Occipital lobe (tissue), 3 donors: ENCODE measurements at places on chromosomes 1 and 21.

DNA sequence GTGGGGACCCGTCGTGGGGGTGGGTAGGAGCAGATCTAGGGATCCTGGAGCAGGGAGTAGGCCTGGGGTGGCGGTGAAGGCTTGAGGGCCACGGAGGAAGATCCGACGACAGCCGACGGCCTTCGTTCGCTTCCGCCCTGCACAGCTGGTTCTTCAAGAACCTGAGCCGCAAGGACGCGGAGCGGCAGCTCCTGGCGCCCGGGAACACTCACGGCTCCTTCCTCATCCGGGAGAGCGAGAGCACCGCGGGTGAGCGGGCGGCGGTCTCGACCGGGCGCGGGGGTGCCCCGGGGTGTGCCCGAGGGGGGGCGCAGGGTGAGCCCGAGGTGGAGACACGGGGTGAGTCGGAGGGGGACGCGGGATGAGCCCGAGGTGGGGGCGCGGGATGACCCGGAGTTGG is 16.5 kb upstream of the HDAC1 start:
- DNase-seq = no peak

- no peak for DNase-seq
These were observed 42.3 kb upstream of the HAO2 start for GRCh38 chr1:119326251-119326650.

DNA sequence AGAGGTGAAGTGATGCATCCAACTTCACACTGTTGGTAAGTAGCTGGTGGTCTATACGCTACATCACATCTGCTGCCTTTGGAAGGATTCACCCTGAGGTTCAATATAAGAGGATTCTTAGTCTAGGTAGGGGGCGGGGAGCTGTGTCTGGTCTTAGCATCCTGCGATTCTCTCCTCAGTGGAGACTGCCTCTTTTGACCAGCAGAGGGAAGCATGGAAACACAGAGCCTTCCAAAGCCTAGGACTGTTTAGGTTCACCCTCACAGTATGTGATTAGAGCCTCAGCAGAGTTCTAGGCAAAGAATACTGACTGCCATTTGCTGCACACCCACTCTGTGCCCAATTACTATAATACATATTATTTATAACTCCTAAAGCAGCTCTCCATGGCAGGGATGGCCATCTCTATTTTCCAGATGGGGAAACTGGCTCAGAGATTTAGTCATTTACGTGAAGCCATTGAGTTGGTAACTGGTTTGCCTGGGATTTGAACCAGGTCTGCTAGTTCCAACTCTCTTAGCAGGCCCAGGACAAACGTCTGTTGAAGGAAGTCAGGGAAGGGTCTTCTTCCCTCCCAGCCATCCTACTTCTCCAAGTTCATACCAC is 28.9 kb upstream of the EFCAB14 start:
- DNase-seq = no peak

DNA sequence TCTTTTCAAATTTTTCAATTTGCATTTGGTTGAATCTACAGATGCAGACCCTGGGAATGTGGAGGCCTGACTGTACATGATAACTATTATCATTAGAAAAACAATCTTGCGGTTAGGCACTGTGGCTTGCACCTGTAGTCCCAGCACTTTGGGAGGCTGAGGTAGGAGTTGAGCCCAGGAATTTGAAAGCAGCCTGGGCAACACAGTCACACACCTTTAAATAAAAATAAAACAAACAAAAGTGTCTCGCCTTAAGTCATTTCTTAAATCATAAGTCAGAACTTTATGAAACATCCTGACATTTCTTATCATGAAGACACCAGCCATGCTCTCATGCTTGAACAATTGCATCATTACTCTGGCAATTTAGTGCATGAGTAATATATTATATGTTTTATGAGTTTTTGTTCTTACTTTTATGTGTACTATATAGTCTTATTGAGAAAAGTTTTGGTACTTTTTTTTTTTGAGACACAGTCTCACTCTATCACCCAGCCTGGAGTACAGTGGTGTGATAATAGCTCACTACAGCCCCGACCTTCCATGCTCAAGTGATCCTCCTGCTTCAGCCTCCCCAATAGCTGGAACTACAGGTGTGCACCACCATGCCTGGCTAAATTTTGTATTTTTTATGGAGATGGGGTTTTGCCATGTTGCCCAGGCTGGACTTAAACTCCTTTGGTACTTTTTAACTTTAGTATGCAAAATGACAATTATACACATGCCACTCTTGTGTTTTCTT is 7.8 kb downstream of the TBX19 start:
- DNase-seq = no peak
